ENCODE measurements at places on chromosomes 11 and 22.

GRCh38 chr11:34493926-34494595 is 19.5 kb downstream of the ELF5 start:
- DNase-seq = no peak

DNA sequence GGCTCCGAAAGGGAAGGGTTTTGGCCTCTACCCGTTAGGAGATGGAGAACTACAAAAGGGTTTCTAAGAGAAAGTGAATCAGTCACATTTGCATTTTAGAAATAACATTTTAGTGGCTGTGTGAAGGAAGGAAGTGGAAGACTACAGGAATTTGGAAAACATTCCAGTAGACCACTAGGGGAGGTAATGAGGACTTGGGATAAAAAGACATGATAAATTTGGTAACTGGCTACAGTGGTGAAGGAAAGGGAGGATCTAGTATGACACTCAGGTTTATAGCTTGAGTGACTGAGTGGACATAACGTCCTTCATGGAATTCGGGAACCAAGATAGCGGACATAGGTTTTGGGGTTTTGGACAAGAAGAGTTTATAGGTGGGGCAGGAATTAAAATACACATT is 7.0 kb upstream of the RRM1 start:
- DNase-seq = no peak

GRCh38 chr11:118045191-118045590 is 31.7 kb upstream of the TMPRSS4 start:
- DNase-seq = no peak

GRCh38 chr22:19079691-19080090 is 42.5 kb downstream of the DGCR2 start:
- DNase-seq = no peak

DNA sequence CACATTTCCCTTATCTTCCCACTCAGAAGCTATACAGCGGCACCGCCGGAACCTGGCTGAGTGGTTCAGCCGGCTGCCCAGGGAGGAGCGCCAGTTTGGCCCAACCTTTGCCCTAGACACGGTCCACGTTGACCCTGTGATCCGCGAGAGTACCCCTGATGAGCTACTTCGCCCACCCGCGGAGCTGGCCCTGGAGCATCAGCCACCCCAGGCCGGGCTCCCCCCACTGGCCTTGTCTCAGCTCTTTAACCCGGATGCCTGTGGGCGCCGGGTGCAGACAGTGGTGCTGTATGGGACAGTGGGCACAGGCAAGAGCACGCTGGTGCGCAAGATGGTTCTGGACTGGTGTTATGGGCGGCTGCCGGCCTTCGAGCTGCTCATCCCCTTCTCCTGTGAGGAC is 4.9 kb downstream of the NLRX1 start:
- no peak for DNase-seq
